ENCODE measurements at places on chromosomes 16 and 17.

- DNase-seq: no peak
Measured at GRCh38 chr17:71527311-71527710, 593.5 kb upstream of the SOX9 start.

- no peak for DNase-seq
Measured at GRCh38 chr17:64061178-64061898, 40.9 kb upstream of the ICAM2 start.

- DNase-seq: peak; percentile 55
Measured at GRCh38 chr17:5249615-5250014, 15.0 kb upstream of the SCIMP start.

GRCh38 chr17:83087788-83088360 is 8.5 kb downstream of the METRNL start:
- no peak for DNase-seq

GRCh38 chr17:74190807-74191406 is 12.6 kb upstream of the RPL38 start:
- DNase-seq: no peak

GRCh38 chr17:30148376-30148775 is 31.8 kb downstream of the NSRP1 start:
- DNase-seq: no peak

GRCh38 chr16:81431554-81432353 is 12.9 kb upstream of the CMIP start:
- no peak for DNase-seq

- peak; percentile 18 for DNase-seq
Measured at GRCh38 chr16:12532871-12533610, 270.6 kb downstream of the CPPED1 start.

- DNase-seq: no peak
Measured at GRCh38 chr17:72599891-72600290, 479.1 kb downstream of the SOX9 start.

DNA sequence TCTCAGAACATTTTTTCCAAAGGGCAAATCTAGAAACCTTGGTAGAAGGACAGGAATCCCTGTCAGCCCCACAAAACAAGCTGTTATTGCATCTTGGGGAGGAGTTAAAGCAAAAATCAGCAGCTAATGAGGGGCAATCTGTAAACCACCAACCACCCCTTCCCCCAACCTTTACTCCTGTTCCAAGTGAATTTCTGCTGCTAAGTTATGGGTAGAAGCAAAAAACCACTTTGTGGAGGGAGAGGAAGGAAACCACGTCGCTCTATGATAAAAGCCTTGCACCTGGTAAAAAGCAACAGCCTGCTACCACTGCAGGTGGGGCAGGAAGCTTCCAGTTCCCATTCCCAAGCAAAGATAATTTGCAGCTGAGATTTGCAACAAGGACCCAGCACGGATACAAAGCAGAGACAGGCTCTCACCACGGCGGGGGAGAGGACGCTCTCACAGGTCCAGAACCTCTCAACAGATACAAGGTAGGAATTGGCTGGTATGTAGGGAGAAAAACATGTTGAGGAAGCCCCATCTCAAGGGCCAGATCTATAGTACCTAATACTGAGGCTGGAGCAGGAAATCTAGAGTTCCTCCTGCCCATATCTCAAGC is 10.7 kb downstream of the ABCA8 start:
- no peak for DNase-seq

- DNase-seq: no peak
Measured at GRCh38 chr16:51637770-51638094, 486.7 kb upstream of the SALL1 start.

- DNase-seq: no peak
Measured at GRCh38 chr16:12538667-12539091, 265.0 kb downstream of the CPPED1 start.

GRCh38 chr17:27551701-27552248 is 79.2 kb upstream of the LGALS9 start:
- DNase-seq: no peak

DNA sequence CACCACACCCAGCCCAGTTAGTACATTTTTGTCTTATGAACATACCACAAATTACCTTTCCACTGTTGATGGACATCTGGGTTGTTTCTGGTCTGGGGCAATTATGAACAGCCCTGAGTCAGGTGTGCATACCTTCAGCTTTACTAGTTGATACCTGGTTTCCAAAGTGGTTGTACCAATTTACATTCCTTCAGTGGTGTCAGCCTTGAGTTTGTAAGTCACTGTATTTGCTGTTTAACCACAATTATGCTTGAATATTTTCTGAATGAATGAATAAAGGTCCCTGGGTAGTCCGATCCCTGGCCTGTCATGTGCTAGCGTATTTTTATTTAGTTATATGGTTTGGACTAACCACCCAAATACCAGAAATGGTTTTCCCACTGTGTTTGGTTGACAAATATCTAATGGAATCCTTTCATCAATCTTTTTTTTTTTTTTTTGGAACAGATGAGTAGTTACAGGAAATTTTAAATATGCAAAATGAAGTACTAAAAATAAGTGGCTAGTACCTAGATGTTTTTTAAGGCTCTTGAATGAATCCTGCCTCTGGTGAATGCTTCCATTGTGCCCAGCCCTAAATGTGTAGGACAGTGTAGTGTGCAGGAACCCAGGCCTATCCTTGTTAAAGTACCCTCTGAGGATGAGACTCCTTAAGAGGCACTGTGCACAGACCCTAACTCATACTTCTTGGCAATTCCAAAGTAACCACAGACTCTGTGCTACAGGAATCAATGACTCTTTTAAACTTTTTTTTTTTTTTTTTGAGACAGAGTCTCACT is 3.7 kb downstream of the DUSP14 start:
- DNase-seq: no peak

DNA sequence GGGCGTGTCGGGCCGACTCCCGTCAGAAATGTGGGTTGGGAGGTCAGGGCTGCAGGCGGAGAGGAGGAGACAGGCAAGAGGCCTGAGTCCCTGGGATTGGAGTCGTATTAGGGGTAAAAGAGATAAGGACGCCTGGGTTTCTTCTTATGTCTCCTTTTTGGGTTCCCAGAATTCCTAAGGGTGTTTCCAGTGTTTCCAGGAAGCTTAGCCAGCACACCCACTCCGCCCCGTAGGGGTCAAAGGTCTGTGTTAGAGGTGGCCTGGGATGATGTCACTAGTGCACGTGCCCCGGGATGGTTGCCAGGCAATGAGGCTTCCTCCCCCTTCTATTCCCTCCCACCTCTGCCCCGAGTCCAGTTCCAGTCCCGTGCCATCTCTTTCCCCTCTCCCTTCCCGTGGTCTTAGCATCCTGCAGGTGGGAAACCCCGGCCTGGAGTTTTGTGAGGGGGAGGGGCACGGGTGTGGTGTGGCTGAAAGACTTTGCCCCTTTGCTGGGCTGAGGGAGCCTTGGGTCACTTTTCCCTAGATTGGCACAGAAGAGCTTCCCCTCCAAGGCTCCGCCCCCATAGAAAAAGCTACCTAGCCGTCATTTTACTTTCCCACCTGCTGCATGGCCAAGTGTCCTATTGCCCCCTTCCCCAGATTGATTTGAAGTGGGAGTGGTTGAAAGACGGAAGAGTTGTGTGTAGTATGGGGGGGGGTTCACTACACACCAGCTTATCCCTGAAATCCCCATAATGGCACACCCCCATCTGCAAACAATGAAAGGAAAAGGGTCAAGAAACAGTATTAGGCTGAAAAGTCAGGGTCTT is 2.8 kb downstream of the KDM6B start:
- DNase-seq: peak; percentile 55

All from stimulated activated CD4-positive, alpha-beta T cell treated with anti-CD3 and anti-CD28 coated beads, Interleukin-4, amount 100 ng/mL, for 4 hours (primary cell).